Epithelial cell of proximal tubule (primary cell): ENCODE measurements at places on chromosomes 7 and 10. TPM values are rescaled to one million over a fixed set of nuclear protein-coding genes. Genes with fewer than 3 reads are reported as not detected.

- DNase-seq, result no peak
Observed at GRCh38 chr7:108468246-108468645, 12.0 kb upstream of the NRCAM start.

DNA sequence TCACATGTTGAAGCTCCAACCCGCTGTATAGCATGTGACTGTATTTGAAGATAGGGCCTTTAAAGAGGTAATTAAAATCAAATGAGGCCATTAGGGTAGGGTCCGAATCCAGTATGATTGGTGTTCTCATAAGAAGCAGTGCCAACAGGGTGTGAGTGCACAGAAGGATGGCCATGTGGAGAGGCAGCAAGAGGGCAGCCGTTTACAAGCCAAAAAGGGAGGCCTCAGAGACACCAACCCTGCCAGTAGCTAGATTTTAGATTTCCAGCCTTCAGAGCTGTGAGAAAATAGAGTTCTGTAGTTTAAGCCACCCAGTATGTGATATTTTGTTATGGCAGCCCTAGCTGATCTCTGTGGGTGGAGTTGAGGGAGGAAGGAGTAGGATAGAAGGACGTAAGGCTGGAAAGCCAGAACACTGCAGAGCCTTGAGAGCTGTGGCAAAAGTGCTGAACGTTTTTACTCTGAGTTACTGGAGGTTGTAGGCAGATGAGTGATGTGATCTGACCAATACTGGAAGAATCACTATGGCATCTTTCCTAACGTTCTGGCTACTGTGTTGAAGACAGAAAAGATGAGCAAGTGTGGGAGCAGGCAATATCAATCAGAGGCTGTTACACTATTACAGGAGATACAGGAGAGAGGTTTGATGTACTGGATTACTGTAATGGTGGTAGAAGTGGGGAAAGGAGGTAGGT lies 334.9 kb downstream of the ELMO1 start:
- DNase-seq, result no peak

GRCh38 chr7:17300012-17300411 lies 1.6 kb downstream of the AHR start:
- DNase-seq, result no peak

DNA sequence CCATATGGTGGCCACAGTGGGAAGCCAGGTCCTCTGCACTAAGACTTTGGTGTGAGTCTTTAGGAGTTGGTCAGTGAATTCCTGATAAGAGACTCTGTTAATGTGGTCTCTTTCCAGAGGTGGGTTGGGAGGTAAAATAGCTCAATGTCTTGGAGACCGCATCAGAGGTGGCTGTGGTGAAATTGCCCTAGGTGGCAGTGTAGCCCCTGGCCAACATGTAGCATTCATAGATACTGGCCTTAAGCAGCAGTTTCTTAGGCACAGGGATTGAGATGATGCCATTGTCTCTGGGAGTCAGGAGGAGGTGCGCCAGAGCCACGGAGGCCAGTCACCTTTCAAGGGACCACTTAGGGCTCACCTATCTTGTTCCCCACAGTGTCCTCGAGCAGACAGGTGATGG lies 202.8 kb downstream of the CREB5 start:
- DNase-seq, result no peak

DNA sequence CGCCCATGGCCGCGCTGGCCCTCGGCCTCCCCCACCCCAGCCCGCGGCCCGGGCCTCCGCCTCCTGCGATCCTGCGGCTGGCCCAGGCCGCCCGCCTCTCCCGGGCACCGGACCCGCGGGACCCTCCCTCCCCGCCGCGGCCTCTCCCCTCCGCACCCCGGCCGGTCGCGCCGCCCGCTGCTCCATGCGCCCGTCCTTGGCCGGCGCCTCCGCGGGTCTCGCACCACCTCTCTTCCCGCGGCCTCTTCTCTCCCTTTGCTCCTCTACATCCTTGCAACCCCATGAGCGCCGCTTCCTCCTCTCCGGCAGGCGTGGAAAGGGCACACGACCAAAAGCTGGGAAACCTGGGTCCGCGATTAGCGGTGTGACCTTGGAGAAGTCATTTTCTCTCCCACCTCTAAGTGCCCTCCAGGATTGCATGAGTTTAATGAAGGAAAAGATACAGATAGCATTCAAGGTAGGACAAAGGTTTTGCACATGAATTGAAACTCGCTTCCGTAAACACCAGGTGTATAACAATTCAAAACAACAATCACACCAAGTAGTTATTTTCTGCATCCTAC lies 448 bp upstream of the SRPK2 start:
- no peak for DNase-seq

- no peak for DNase-seq
Observed at GRCh38 chr7:77544518-77544917, 7.4 kb downstream of the PTPN12 start.

DNA sequence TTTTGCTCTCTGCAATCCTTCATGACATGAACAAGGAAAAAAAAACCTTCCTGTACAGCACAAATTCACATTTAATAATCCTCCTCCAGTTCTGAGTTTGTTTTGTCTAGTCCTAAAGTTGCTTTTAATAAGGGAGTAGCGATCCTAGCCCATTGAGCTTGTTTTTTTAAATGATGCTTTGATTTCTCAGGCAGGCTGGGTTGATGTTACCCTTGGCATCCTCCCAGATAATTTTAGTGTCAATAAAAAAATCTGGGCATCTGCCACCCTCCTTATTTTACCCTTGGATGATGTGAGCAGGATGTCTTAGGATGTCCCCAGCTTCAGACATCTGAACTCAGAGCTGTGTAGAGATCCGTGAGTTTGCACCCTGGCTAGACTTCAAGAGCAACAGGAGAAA lies 33.9 kb upstream of the PROSER2 start:
- no peak for DNase-seq

The CYP2C18 gene
- total RNA-seq, result 0.14 TPM in 1 of 2 replicates, not detected in the other

The PLAU gene
- 406 and 970 TPM in 2 replicates for total RNA-seq

The TRRAP gene
- 18.2 and 18.3 TPM in 2 replicates for total RNA-seq
